Lung (tissue), 17 donors: ENCODE measurements at places on chromosomes 1 and 21. TPM values are rescaled to one million over a fixed set of nuclear protein-coding genes. Genes with fewer than 3 reads are reported as not detected.

Gene DIP2A
- 24.8 TPM for polyA plus RNA-seq

Gene SMIM1
- polyA plus RNA-seq = 10.7 TPM

Gene ABCA4
- 0.21 TPM for polyA plus RNA-seq

Gene KCNN3
- polyA plus RNA-seq = 0.55 TPM

Gene RBM11
- 5.4 TPM for polyA plus RNA-seq

Gene GNG5
- 263 TPM for polyA plus RNA-seq
